Lower lobe of right lung (tissue), 2 donors: ENCODE measurements at places on chromosomes 5 and 9. TPM values are rescaled to one million over a fixed set of nuclear protein-coding genes. Genes with fewer than 3 reads are reported as not detected.

LRRC70 gene
- 1.1 TPM for total RNA-seq

DNA sequence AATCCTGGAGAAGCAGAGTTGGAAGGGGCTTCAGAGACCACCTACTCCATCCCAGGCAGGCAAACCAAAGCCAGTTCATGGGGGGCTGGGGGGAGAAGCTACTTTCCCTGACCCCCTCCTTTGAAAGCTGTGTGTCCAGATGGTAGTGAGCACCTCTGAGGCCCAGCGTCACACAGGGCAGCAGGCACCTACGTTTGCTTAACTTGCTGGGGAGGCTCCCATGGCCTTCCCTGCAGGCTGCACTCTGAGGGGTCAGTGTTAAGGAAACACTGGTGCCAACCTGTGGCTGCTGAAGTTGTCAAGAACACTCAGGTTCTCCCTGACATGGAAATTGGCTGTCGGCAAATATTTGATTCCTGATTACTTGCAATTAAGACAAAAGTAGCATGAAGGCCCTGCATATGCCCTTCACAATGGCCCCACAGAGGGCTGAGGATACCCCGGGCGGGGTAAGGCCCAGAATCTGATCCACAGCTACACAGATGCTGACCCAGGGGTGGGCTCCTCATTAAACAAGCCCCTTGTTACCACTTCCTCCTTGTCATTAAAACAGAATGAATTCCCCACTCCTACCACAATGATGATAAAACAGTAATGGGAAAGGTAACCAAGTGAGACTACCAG is 208.5 kb downstream of the FSTL4 start:
- no peak for DNase-seq

IL3 gene
- not detected for total RNA-seq

DNA sequence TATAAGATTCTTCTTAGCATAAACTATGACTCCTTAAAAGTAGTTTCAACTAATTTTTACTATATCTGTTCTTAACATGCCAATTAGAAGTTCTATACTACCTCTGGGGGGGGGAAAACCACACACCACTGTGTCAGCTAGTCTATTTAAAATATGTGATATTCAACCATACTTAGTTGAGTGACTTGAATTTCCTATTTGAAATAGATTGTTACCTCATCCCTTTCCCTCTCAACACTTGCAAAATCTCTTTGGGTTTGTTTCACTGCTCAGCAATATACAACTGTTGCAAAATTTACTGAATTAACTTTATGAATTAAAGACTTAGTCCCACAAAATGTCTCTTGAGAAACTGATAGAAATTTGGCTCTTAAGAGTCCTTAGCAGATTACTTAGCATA is 151.1 kb upstream of the POU5F2 start:
- DNase-seq: no peak

TMEM252 gene
- 0.30 TPM for total RNA-seq

TNFSF8 gene
- total RNA-seq: 3.5 TPM

DNA sequence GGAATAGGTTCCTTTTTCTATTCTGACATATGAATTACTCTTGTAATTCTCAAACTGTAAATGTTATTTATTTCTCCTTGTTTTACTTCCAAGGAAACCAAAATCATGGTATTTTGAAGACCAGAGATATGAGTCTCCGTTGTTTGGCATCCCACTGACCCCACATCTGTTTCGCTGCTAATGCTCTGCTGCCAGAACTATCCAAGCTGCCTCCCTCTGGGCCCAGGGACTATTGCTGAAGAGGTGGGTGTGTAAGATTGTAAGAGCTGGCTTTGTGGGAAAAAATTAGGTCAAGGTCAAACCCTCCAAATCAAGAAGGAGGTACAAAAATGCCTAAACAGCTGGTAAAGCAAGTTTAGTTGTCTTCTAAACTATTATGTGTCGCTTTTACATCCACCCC is 129.4 kb upstream of the MYO10 start:
- no peak for DNase-seq

FOXD4L5 gene
- total RNA-seq: 0.38 TPM

DNA sequence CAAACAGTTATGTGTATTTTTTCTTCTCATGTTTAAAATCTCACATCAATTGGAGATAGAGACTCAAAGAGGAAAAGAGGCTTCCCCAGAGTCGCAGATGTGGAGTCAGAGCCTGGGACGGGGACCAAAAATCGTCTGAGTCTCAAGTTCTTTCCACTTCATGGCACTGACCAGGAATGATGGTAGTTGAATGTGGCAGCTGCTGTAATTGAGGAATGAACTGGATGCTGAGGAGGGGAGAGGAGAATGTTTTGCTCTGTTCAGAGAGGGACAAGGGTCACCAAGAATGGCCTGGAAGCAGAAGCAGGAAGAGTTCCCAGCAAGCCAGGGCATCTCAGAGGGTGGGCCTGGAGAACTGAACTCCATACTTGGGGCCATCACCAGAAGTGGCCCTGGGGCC is 103.9 kb downstream of the NSG2 start:
- DNase-seq: no peak

PCDHA10 gene
- 1.5 TPM for total RNA-seq

PKD2L2 gene
- not detected for total RNA-seq
